Endothelial cell (in vitro differentiated cells): ENCODE measurements at places on chromosomes 6 and 20. TPM values are rescaled to one million over a fixed set of nuclear protein-coding genes. Genes with fewer than 3 reads are reported as not detected.

THEMIS gene
- total RNA-seq: not detected

CASS4 gene
- not detected for total RNA-seq

STMND1 gene
- total RNA-seq: not detected

BICRAL gene
- total RNA-seq: 9.2 TPM

SRSF3 gene
- total RNA-seq: 289 TPM

HLA-DQA2 gene
- total RNA-seq: not detected
